ENCODE measurements at places on chromosomes 11 and 22.

DNA sequence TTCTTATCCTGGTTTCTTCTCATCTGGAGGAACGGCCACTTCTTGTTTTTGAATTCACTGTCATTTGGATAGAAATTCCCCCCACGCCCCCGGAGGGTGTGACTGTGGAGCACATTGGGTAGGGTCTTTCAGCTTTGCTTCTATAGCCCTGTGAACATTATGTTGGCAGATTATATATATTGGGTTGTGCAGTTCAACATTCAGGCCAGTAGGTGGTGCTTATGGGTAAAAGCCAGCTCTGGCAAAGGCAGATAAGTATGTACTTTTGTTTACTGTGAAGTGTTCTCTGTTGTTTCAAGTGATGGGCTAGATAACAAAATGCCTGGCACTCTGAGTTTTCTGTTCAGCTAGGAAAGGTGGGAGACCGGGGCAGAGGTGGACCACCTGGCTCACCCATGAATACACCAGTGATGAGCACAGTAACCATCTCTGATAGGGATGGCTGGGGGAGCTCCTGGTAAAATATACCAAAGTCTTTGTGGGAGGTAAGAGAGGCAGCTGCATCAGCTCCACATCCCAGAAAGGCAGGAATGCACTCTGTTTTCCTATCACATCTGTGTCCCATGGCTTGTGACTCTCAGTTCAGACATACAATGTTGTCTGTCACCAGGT is 1348.2 kb upstream of the RAG2 start:
- peak; percentile 7 for DNase-seq

- DNase-seq, result no peak
These were observed 48.5 kb upstream of the PPP2R1B start for GRCh38 chr11:111814557-111815320.

DNA sequence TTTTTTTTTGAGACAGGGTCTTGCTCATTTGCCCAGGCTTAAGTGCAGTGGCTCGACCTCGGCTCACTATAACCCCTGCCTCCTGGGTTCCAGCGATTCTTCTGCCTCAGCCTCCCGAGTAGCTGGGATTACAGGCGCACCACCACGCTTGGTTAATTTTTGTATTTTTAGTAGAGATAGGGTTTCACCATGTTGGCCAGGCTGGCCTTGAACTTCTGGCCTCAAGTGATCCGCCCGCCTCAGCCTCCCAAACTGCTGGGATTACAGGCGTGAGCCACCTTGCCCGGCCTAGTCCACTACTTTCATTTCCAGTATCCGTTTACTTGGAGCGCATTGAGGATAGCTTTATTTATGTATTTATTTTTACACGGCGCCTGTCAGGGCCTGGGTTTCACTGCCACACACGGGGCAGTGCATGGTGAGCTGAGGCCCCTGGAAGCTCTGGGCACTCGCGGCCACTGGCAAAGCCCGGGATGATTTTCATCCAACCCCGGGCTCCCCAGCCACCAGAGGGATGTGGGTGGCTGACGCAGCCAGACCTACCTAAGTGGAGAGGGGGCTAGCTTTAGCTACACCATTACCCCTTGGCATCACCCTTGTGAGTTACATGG is 6.1 kb upstream of the MCAM start:
- DNase-seq, result no peak

DNA sequence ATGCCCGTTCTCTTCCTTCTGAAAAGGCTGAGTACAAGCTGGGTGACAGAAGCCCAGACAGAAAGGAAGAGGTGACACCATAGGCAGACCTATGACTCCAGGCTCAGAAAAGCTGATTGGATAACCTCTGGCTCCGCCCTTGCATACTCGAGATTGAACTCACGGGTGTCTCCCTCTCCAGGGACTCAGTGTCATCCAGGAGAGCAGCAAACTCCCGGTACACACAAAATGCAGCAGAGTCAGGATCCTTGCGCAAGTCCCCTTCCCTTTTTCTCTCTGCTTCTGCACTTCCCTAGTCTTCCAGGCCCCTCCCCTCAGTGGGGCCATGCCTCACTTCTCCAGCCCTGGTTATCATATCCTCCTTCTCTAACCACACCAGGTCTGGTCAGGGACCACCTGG is 9.8 kb downstream of the SCN4B start:
- no peak for DNase-seq

GRCh38 chr11:120195601-120196320 is 15.1 kb upstream of the OAF start:
- no peak for DNase-seq

DNA sequence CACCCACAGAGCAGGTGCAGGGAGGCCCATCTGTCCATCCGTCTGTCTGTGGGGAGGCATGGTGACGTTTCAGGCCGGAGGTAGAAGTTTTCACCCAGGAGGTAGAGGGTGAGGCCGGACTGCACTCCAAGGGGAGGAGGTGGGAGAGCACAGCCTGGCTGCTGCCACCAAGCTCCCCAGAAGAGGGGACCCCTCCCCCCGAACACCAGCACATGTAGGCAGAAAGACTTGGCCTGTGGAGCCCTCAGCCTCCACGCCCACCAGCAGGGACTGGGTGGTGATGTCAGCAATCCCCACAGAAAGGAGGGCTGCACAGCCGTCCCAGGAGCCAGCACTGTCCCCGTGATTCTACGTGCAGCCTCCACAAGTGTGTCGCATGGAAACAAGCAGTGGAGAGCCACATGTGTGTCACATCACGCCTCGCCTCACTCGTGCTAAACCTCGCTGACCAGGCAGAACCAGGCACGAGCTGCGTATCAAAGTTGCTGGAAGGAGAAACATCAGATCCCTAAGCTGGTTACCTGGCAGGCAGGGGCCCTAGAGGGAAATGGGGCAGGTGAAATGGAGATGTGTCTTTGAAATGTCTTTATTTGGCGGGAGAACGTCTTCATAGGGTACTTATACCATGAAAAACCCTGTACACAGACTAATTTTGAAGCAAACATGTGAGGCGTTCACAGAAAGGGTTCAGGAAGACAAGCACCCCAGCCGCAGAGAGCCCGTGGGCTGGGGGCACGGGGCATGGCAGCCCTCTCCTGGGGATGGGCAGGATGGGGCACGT is 49.1 kb downstream of the CDKN1C start:
- DNase-seq, result no peak

DNA sequence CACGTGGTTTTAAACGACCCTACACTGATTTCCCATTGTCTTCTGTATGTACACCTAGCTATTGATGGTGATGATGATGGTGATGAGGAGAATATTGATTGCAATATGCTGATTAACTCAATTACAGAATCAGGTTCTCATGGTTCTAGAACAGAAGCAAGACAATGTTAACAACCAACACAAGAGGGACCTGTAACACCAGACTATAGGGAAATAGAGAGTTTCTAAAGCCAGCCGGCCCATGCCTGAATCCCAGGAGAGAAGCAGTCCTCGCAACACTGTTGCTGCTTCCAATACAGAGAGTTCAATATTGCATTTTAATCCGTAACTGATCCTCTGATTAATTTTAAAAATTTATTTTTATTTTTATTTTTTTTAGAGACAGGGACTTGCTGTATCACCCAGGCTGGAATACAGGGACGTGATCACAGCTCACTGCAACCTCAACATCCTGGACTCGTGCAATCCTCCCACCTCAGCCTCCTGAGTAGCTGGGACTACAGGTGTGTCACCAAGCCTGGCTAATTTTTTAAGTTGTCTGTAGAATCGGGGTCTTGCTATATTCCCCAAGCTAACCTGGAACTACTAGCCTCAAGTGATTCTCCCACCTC is 22.2 kb upstream of the UBASH3B start:
- no peak for DNase-seq

DNA sequence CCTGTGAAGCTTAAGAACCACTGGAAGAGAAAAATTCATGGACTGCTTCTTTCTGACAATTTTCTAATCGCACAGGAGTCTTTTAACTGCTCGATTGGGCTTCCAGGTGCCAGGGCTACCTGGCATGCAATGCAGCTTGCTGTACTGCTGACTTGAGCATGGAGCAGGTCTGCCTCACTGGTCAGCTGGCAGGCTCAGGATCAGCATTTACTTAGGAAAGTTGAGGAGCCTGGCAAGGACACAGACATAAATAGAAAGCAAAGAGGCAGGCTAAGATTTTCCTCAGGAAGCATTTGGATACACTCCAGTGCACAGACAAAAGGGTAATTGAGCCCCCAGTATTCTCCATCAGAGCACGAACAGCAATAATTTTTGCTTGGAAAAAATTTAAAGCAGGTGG is 163.5 kb downstream of the CSNK2A3 start:
- no peak for DNase-seq

- no peak for DNase-seq
These were observed 883.0 kb downstream of the TBC1D22A start for GRCh38 chr22:47645450-47645914.

- no peak for DNase-seq
These were observed 9.0 kb upstream of the ATG16L2 start for GRCh38 chr11:72805216-72805615.

GRCh38 chr11:26076233-26076990 is 255.5 kb upstream of the ANO3 start:
- no peak for DNase-seq

- no peak for DNase-seq
These were observed 55.0 kb upstream of the ANO3 start for GRCh38 chr11:26276798-26277424.

DNA sequence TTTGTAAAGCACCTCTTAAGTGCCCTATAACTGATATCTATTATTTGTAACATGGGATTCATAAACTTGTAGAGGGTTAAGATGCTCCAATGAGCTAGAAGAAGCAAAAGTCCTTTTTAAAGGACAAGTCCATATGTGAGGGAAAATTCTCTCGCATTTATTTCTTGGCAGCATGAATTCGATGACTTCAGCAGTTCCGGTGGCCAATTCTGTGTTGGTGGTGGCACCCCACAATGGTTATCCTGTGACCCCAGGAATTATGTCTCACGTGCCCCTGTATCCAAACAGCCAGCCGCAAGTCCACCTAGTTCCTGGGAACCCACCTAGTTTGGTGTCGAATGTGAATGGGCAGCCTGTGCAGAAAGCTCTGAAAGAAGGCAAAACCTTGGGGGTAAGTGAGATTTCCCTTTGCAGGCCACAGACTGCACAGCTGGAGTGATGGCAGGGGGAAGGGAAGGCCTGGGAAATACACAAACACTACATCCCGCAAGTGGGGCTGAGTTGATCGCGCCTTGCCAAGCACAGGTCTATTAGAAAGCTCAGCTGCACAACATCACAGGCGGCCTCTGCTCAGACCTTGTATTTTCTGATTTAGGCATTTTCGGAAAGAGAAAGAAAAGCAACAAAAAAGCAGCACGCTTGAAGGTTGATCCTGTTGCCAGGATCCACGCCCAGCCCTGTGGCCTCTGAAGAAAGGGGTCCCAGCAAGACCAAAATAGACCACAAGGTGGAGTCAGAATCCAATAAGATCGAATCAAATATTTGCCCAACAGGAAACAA is 1.5 kb downstream of the MS4A8 start:
- DNase-seq, result peak; percentile 7

DNA sequence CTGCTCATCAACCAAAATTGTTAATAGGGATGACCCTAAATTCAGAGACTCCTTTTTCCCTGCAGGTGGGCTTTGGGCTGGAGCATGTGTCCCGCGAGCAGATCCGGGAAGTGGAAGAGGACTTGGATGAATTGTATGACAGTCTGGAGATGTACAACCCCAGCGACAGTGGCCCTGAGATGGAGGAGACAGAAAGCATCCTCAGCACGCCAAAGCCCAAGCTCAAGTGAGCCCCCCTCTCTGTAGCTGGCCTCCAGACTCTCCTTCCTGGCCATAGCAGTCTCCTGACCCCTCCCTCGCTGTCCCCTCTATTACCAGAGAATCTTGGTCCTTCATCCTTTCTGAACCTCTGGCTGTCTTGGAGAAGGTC is 47.9 kb upstream of the RAB1B start:
- DNase-seq, result no peak

GRCh38 chr22:44428941-44429830 is 68.8 kb downstream of the RTL6 start:
- no peak for DNase-seq

DNA sequence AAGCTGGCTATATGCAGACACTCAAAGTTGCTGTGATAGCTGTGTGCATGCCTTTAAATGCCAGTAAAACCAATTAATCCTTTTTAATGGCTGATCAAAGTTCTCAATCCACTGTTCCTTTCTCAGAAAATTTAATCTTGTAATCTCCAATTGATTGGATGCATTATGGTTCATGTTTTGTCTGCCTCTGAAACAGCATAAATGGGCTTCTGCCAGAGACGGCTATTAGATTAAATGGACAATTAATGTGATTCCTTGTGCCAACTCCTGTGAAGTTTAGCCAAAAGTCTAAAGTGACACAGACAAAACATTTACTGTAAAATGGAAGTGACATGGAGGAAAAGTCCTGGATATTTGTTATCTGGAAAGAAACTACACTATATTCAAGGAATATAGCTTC is 952.5 kb upstream of the FAT3 start:
- no peak for DNase-seq

DNA sequence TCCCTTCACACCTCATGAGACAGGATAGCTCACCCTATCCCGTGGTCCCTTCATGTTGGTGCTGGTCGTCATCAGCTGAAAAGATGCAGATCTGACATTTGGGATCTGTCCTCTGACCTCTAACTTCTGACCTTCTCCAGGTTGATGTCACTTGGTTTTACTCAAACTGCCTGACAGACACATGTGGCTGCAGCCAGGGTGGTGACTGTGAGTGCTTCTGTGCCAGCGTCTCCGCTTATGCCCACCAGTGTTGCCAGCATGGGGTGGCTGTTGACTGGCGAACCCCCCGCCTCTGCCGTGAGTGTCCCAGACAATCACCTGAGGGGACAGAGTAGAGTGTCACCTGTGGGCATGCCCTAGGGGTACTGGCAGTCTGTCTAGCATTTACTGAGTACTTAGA is 49.7 kb downstream of the OTOG start:
- no peak for DNase-seq

- DNase-seq, result no peak
These were observed 140.4 kb upstream of the TBCEL start for GRCh38 chr11:120883404-120884080.

DNA sequence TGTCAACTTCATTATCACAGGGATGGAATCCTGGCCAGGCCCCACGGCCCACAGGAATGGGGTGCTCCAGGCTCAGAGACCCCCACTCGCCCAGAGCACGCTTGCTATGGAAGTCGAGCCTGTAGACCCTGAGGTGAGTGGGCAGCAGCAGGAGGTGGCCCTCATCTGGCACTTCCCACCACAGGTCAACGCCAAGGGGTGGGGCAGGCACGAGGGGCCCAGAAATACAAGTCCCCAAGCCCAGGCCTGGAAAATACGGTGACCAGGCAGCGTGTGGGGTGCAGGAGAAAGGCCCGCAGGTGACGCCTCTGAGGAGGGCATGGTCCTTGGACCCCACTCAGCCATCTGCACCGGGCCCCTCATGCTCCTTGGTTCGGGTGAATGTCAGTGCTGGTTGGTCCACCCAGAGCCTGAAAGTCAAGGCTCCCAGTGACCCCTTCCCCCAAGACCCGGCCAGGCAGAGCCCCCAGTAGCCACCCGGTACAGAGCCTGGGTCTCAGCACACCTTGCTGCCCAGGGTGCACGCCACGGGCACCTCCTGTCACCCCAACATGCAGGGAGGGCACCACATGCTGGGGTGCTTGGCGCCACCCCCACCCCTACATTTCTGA is 2.4 kb downstream of the MOB2 start:
- DNase-seq, result no peak

Data from right renal cortex interstitium (tissue), 3 donors.